Activated CD8-positive, alpha-beta T cell treated with anti-CD3 and anti-CD28 coated beads for 36 hours (primary cell): ENCODE measurements at places on chromosomes 2 and 18. TPM values are rescaled to one million over a fixed set of nuclear protein-coding genes. Genes with fewer than 3 reads are reported as not detected.

DNA sequence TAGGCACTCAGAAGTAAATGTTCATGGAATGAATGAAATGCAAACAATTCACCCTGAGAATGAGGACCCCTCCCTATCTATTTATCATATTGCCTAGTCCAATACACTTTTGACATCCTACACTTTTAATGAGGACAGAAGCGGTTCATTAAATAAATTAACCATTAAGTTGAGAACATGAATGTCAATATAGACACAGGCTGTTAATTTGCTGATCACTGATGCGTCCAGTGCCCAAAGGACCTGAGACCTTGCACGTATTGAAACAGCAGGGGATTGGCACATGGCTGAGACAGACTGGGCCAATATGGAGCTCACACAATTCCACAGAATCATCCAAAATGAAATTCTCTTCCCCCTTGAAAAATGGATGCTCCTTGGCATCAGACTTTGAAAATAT is 430.0 kb downstream of the SLC4A3 start:
- DNase-seq = no peak

The NRBP1 gene
- total RNA-seq = 62.1 TPM

The PTPRN gene
- total RNA-seq = 0.92 TPM

- no peak for DNase-seq
These were observed 806.2 kb upstream of the CHAC2 start for GRCh38 chr2:52961403-52961802.

The CYP27A1 gene
- total RNA-seq = 0.18 TPM

DNA sequence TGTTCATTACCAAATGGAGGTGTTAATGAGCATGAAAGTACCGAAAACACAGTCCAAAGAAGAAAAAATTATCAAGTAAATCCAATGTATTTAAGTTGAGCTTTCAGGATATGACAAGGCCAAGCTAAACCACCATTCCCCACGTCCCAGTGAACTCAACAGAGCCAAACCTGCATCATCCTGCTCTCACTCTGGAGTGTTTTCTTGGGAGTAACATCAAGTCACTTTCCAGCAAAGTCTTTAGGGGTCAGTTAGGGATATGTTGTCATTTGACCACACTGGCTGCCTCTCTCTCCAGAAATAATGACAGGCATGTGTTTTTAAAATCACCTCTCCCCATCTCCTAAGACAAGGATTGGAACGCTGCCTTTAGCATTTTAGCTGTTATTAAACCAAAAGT is 140.5 kb downstream of the SRBD1 start:
- no peak for DNase-seq

The ERMN gene
- 1.3 TPM for total RNA-seq
